CD4-positive, CD25-positive, alpha-beta regulatory T cell (primary cell): ENCODE measurements at places on chromosomes 11 and 22. TPM values are rescaled to one million over a fixed set of nuclear protein-coding genes. Genes with fewer than 3 reads are reported as not detected.

Gene RBMXL2
- polyA plus RNA-seq: not detected

Gene SMIM35
- polyA plus RNA-seq: 1.00 TPM

Gene PVALB
- polyA plus RNA-seq: not detected

Gene PIWIL4
- polyA plus RNA-seq: 1.3 TPM

Gene SYT7
- not detected for polyA plus RNA-seq
